CD4-positive, alpha-beta T cell treated with Interferon gamma for 1 hour (primary cell): ENCODE measurements at places on chromosomes 11 and 22.

DNA sequence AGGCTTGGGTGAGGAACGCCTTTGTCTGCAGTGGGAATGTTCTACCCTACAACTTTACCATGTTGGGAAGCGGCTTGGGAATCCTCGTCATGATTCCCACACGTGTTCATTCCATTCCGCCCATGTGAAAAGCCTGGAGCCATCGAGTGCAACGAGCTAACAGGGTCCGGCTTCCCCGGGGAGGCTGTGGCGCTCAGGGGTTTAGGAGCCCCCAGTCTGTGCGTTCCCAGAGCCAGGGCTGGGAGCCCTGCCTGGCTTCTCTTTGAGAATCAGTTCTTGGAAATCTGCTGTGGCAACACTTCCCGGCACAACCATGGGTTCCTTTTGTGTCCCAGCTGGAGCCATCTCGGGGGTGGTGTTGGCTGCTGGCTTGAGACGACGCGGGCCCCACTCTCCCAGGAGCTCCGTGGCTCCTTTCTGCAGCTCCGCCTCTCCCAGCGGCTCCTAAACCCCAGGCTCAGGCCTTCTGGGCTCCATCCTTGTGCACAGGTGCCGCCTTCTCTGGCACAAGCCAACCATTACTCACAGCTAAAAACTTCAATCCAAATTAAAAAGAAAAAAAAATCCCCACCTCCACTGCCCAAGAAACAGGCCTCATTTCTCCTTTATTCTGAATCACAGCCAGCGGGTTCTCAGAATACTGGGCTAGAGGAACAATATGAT, 18.7 kb upstream of the PPFIA1 start:
- DNase-seq = no peak

- no peak for DNase-seq
Observed at GRCh38 chr11:58289266-58289665, 21.2 kb upstream of the OR10W1 start.

- DNase-seq = no peak
Observed at GRCh38 chr22:44537467-44537866, 39.4 kb upstream of the RTL6 start.

GRCh38 chr11:111942829-111943228, 5.7 kb downstream of the DIXDC1 start:
- no peak for DNase-seq

GRCh38 chr11:11528986-11529385, 92.8 kb downstream of the GALNT18 start:
- DNase-seq = no peak

GRCh38 chr11:123033895-123034294, 28.0 kb downstream of the HSPA8 start:
- no peak for DNase-seq

GRCh38 chr11:14953904-14954303, 18.2 kb downstream of the CALCA start:
- no peak for DNase-seq
